ENCODE measurements at places on chromosomes 12 and 14. TPM values are rescaled to one million over a fixed set of nuclear protein-coding genes. Genes with fewer than 3 reads are reported as not detected.

The IL31 gene
- not detected for total RNA-seq

The KRT77 gene
- total RNA-seq: not detected

The KRT79 gene
- 0.12 TPM for total RNA-seq

The KERA gene
- 0.26 TPM for total RNA-seq

The KRT78 gene
- not detected for total RNA-seq

The CLEC2B gene
- 70.1 TPM for total RNA-seq

The KRT5 gene
- 19.0 TPM for total RNA-seq

The ADAM21 gene
- 0.09 TPM for total RNA-seq

The PLEKHG7 gene
- total RNA-seq: 6.1 TPM

The MYF5 gene
- not detected for total RNA-seq

The PTGES3 gene
- total RNA-seq: 180 TPM

The POP5 gene
- total RNA-seq: 42.0 TPM

The CCDC184 gene
- total RNA-seq: 3.0 TPM

The ITFG2 gene
- 39.3 TPM for total RNA-seq

The SAMD15 gene
- total RNA-seq: 12.5 TPM

DNA sequence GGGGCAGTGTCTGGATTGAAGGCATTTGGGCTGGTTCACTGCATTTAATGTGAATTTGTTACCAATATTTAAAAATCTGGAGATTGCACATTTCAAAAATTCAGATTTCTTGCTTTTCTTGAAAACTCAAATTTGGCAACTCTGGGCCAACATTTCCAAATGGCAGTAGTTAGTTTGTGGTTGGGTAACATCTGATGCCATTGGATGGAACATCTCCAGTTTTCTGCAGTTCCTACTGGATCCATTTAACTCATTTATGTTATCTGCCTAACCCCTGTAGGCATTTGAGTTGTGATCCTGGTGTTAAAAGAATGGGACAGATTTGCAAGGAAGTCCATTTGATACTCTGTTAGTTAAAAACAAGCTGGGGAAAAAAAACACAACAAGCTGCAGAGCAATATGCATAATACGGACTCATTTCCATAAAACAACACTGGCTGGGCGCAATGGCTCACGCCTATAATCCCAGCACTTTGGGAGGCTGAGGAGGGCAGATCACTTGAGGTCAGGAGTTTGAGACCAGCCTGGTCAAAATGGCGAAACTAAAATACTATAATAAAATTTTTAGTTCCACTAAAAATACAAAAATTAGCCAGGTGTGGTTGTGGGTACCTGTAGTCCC, 7.9 kb downstream of the EIF2B2 start:
- no peak for DNase-seq
- no peak overlapping the region for H3K27ac ChIP-seq
- H3K4me1 ChIP-seq: no peaks in the 10 kb centered on the region
- no peak overlapping the region for H3K4me3 ChIP-seq

GRCh38 chr14:105433161-105433605, 13.6 kb downstream of the MTA1 start:
- no peak overlapping the region for H3K27ac ChIP-seq
- no peaks in the 10 kb centered on the region for H3K4me1 ChIP-seq
- no peaks in the 10 kb centered on the region for H3K36me3 ChIP-seq
- no peak for DNase-seq

DNA sequence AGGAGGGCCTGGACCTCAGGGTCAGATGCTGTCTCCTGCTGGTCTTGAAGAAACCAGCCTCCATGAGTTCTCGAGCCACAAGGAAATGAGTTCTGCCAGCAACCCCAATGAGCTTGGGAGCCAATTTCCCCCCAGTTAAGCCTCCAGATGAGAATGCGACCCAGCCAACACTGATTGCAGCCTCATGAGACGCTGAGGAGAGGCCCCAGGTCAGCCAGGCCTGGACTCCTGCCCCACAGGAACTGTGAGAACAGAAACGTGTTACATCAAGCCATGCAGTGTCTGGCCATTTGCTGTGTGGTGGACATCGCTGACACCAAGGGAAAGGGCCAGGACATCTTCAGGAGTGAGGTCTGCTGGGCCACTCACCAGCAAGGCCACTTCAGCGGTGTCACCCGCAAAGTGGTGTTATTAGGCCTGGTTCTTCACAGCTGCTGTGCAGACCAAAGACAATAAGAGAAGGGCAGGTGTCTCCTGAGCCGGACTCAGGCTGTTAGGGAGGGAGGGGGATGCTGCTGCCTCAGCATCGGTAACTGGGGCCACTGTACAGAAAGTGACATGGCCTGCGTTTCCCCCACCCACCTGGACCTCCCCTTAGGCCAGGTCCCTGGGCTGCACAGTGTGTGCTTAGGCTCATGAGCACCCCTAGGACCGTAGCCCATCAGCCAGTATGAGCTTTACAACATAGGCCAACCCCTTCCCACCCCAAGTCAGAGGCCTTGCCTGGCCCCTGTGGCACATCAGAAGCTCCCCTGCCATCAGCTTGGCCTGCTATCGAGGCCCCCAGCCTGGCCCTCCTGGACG, 272.4 kb upstream of the RTL1 start:
- H3K4me3 ChIP-seq: no peak overlapping the region
- H3K27me3 ChIP-seq: no peaks in the 10 kb centered on the region
- no peaks in the 10 kb centered on the region for H3K36me3 ChIP-seq
- no peak for DNase-seq

- no peaks in the 10 kb centered on the region for H3K36me3 ChIP-seq
- H3K27ac ChIP-seq: no peak overlapping the region
- no peak overlapping the region for H3K4me3 ChIP-seq
- H3K4me1 ChIP-seq: peaks cover 13% of the 10 kb centered on the region
- no peaks in the 10 kb centered on the region for H3K27me3 ChIP-seq
Observed at GRCh38 chr12:27576667-27577347, 52.8 kb downstream of the PPFIBP1 start.

- no peak overlapping the region for H3K4me3 ChIP-seq
- no peaks in the 10 kb centered on the region for H3K27me3 ChIP-seq
- H3K36me3 ChIP-seq: no peaks in the 10 kb centered on the region
- no peak for DNase-seq
- H3K27ac ChIP-seq: no peak overlapping the region
Observed at GRCh38 chr12:42420395-42420794, 94.4 kb downstream of the PPHLN1 start.

GRCh38 chr14:33511851-33512640, 438.8 kb downstream of the EGLN3 start:
- no peak overlapping the region for H3K27ac ChIP-seq
- peak; percentile 69 for DNase-seq
- no peaks in the 10 kb centered on the region for H3K27me3 ChIP-seq
- H3K4me3 ChIP-seq: no peak overlapping the region
- H3K4me1 ChIP-seq: no peaks in the 10 kb centered on the region

DNA sequence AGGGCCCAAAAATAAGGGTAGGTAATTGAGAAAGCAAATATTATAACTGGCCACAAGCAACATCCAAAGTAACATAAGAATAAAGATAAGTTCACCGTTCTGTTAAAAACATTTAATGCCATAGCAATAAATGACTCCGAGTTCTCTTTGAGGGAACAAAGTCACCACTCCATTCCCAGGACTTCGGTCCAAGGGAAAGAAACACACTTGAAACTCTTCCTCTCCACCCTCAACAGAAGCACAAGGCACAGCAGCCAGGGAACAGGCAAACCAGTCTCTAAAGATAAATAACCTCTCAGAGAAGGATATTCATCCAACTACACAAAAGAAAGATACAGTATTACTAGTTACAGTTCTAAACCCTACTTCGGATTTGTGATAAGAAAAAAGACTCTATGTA, 2.5 kb downstream of the SETD3 start:
- no peak for DNase-seq
- no peak overlapping the region for H3K27ac ChIP-seq
- H3K4me1 ChIP-seq: peaks cover 27% of the 10 kb centered on the region
- no peak overlapping the region for H3K4me3 ChIP-seq
- no peaks in the 10 kb centered on the region for H3K36me3 ChIP-seq
- H3K27me3 ChIP-seq: no peaks in the 10 kb centered on the region

- H3K36me3 ChIP-seq: peaks cover 16% of the 10 kb centered on the region
- H3K27me3 ChIP-seq: no peaks in the 10 kb centered on the region
- H3K4me3 ChIP-seq: no peak overlapping the region
- DNase-seq: no peak
Observed at GRCh38 chr12:95051241-95051640, 22.2 kb downstream of the NR2C1 start.

GRCh38 chr12:126353604-126354003, 1288.4 kb downstream of the AACS start:
- H3K27ac ChIP-seq: no peak overlapping the region
- no peaks in the 10 kb centered on the region for H3K36me3 ChIP-seq
- H3K27me3 ChIP-seq: no peaks in the 10 kb centered on the region
- H3K4me3 ChIP-seq: no peak overlapping the region
- H3K4me1 ChIP-seq: no peaks in the 10 kb centered on the region

DNA sequence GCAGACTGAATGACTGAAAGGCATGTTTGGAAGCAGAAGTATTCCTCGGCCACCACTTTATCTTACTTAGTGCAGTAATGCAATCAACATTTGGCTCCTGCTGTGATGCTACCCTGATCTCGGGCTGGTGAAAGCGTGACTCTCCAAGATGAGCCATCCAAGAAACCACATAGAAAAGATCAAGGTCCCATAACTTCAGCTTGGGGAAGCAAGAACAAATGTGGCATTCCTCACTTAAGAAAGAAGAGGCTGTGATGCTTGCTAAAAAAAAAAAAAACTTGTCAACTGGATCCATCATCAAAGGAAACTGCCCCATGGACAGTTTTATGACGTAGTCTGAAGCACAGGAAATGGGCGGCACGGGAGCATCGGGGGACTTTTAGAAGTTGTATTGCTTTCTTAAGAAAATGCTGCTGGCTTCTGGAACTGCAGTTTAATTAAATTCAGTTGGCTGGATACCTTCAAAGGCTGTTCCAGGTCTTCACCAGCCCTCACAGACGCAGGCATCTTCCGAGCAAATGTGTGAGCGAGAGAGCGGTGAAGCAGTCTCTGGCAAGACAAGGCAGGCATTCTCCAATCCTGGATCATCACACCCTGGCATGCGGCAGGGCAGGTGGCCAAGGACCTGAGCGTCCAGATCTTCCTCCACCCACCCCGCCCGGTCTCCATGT, 38.2 kb upstream of the MAP1LC3B2 start:
- peaks cover 9% of the 10 kb centered on the region for H3K4me1 ChIP-seq
- no peak overlapping the region for H3K4me3 ChIP-seq
- H3K36me3 ChIP-seq: no peaks in the 10 kb centered on the region
- peak; percentile 56 for DNase-seq

GRCh38 chr12:110661337-110661972, 27.5 kb downstream of the HVCN1 start:
- H3K27ac ChIP-seq: no peak overlapping the region
- peaks cover 4% of the 10 kb centered on the region for H3K36me3 ChIP-seq

- H3K4me3 ChIP-seq: no peak overlapping the region
- H3K27ac ChIP-seq: no peak overlapping the region
- no peak for DNase-seq
Observed at GRCh38 chr12:80712866-80713265, 3.8 kb upstream of the MYF5 start.

- H3K4me1 ChIP-seq: peaks cover 9% of the 10 kb centered on the region
- H3K27ac ChIP-seq: no peak overlapping the region
- no peak for DNase-seq
- no peaks in the 10 kb centered on the region for H3K27me3 ChIP-seq
Observed at GRCh38 chr14:71327691-71328090, 420.4 kb downstream of the PCNX1 start.

- H3K27ac ChIP-seq: no peak overlapping the region
- no peaks in the 10 kb centered on the region for H3K4me1 ChIP-seq
- peak; percentile 1 for DNase-seq
- no peak overlapping the region for H3K4me3 ChIP-seq
- H3K27me3 ChIP-seq: no peaks in the 10 kb centered on the region
- peaks cover 17% of the 10 kb centered on the region for H3K36me3 ChIP-seq
Observed at GRCh38 chr12:132108211-132108832, 35.8 kb downstream of the DDX51 start.

DNA sequence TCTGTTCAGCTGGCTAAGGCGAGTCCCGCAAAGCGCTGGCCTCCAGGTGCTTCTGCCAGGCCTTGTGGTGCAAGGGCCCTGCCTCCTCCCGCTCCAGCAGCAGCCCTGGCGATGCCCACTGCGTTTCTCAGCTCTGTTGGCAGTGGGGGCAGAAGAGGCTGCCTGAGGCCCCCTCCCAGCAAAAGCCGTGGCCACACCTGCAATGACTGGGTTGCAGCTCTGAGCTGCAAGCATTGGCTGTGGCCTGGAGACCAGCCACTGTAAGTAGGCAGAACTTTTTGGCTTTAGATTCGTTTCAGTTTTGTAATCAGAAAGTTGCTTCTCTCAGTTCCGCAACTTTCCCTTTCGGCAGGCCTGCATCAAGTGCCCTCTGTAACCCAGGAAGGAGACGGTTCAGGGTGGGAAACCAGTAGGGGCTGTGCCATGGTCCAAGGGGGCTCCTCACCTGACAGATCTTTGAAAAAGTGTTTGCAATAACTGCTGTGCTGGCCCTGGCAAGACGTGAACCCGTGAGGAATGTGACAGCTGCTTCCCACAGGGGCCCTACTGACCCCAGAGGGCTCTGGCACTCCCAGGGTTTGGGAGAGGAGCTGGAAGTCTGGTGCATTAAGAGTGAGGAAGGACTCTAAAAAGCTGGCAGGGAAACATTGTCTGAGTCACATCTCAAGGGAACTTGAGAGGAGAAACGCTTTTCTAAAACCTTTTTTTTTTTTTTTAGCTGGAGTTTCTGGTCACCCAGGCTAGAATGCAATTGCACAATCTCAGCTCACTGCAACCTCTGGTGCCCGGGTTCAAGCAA, 54.5 kb upstream of the MAX start:
- no peaks in the 10 kb centered on the region for H3K36me3 ChIP-seq
- no peak overlapping the region for H3K27ac ChIP-seq
- H3K27me3 ChIP-seq: no peaks in the 10 kb centered on the region
- H3K4me1 ChIP-seq: peaks cover 3% of the 10 kb centered on the region
- DNase-seq: peak; percentile 51

DNA sequence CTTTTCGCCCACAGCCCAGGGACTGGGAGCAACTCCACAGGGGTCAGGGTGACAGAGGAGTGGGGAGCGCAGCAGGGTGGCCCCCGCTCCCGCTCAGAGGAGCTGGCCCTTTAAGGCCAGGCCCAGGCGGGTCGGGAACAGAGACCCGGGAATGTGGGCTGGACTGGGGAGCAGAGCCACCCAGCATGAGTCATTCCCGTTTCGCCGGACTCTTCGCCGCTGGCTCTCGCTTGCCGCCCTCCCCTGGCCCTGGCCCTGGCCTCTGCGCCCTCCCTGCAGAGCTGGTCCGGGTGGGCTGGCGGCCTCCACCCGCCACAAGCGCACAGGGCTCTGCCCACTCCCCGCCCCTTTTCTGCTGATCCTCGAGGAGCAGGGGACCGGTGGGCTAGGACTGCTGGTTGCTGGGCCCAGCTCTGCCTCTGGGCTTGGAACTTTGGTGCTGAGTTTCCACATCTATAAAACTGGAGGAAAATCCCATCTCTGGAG, 92.8 kb downstream of the NINJ2 start:
- H3K27me3 ChIP-seq: no peaks in the 10 kb centered on the region
- peaks cover 11% of the 10 kb centered on the region for H3K4me1 ChIP-seq
- H3K36me3 ChIP-seq: no peaks in the 10 kb centered on the region
- H3K4me3 ChIP-seq: peak overlapping the region; percentile 6
- peak; percentile 76 for DNase-seq

- H3K27me3 ChIP-seq: no peaks in the 10 kb centered on the region
- no peak overlapping the region for H3K27ac ChIP-seq
- H3K4me3 ChIP-seq: no peak overlapping the region
- H3K4me1 ChIP-seq: peaks cover 24% of the 10 kb centered on the region
- no peaks in the 10 kb centered on the region for H3K36me3 ChIP-seq
Observed at GRCh38 chr12:44227616-44228015, 391.7 kb downstream of the TMEM117 start.

GRCh38 chr14:68841016-68841809, 48.3 kb upstream of the ZFP36L1 start:
- DNase-seq: no peak
- no peaks in the 10 kb centered on the region for H3K36me3 ChIP-seq
- H3K4me3 ChIP-seq: no peak overlapping the region
- no peaks in the 10 kb centered on the region for H3K4me1 ChIP-seq
